ENCODE measurements at places on chromosomes 5 and 9.

DNA sequence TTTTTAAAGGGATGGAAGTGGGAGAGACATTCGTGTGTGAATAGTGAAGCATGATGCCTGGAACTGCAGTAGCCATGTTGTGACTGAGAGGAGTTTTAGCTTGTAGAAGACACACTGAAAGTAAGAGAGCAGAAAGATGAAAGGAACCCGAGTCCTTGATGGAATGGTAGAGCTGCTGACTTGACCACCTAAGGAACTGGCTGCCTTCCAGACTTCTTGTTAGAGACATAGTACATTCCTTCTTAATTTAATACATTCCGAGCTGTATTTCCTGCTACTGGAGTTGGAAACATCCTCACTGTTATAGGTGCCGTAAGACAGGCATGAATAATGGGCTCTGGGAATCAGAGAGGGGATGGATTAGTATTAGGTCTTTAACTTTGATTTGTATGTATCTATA is 7.4 kb downstream of the CER1 start:
- no peak for DNase-seq

GRCh38 chr9:37413311-37413710 is 9.2 kb upstream of the GRHPR start:
- no peak for DNase-seq

DNA sequence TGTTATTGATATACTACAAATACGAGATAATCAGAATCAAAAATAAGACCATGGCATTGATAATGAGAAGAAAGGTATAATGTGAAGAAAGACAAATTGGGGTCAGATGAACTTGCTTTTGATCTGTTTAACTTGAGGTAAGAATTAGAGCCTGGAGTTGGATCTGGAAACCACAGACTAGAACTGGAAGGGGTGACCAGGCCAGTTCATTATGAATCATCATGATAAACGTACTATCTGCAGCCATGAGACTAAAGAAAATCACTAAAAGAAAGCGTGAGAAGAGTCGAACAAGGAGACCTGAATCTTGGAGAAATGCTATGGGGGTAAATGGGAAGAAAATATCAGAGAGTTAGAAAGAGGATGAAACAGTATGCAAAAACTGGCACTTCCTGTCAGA is 967.5 kb downstream of the NR2F1-AS1 start:
- no peak for DNase-seq

- no peak for DNase-seq
Measured at GRCh38 chr5:128596071-128596470, 58.0 kb upstream of the FBN2 start.

DNA sequence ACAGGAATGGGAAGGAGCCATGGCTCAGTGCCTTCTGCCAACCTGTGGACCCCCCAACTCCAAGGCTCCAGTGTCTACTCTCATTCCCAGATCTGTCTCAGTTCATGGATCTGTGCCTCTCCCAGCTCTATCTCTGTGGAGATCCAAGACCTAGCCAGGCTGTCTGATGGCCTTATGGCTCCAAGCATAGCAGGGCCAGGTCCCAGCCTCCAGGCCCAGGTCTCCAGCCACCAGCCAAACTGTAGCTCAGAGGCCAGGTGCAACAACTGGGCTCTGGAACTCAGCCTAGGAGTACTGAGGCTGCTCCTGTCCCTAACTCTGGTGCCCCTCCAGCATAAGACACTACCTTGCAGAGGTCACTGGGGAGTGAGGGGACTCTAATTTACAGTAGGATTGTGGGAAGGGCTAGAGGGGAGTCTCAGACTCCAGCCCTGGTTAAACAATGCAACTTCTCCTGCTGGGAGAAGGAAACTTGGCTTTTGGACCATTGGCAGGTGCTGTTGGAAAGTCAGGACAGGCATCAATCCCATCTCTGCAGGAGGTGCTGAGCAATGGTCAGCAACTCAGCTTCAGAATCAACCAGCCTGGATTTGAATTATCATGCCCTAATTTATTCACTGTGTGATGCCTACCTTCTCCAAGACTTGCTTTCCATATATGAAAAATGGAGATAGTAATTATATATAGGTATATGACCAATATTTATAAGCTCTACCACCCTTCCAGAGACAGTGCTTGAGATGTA is 63.0 kb downstream of the PCDH1 start:
- DNase-seq, result no peak

DNA sequence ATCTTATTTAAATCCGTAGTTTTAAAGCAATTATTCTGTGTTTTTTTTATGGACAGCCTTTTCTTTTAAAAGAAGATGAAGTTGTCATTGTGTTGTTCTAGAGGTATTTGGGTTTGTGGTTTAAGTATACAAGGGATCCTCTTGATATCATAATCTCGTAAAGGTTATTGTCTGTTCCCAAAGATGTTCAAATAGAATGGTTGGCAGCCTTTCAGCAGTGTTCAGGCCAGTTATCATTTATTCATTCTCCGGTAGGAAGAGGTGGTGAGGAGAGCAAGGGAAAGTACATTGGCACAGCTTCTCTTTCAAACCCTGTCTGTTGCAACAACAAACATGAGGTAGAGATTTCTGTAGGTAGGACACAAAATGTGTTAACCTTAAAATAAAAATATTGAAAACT is 147.0 kb downstream of the FOCAD start:
- no peak for DNase-seq

DNA sequence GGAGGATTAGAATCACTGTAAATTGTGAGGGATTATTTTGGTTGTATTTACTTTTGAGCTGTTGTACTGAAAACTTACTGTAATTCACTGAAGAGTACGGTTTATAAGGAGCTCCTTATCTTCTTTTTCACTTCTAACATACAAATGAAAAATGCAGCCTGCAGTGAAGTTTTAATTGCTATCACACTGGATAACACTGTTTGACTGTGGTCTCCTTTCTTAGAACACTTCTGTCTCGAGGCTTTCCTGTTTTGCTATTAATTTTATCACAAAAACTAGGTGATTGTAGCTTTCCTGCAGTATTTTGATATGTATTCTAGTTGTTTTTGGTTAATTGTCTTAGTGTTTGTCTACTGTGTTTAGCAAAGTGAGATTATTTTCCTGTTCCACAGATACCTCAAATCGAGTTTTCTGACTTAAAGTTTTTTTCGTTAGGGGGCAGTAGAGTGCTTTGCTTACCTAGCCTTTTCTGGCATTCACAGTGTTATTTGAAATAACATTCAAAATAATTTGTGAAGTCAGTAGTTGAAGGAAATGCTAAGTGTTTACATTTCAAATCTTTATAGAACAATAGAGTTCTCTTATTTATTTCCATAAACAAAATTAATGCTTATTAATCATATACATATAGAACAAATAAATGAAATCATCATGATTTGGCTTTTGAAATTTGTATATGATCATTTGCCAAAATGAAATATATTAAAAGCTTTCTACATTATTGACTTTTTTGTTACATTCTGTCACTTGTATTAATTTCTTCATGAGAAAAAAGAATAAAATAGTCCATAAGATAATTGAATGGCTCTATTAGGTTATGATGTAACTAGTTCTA is 52.9 kb downstream of the COMMD10 start:
- DNase-seq, result no peak

DNA sequence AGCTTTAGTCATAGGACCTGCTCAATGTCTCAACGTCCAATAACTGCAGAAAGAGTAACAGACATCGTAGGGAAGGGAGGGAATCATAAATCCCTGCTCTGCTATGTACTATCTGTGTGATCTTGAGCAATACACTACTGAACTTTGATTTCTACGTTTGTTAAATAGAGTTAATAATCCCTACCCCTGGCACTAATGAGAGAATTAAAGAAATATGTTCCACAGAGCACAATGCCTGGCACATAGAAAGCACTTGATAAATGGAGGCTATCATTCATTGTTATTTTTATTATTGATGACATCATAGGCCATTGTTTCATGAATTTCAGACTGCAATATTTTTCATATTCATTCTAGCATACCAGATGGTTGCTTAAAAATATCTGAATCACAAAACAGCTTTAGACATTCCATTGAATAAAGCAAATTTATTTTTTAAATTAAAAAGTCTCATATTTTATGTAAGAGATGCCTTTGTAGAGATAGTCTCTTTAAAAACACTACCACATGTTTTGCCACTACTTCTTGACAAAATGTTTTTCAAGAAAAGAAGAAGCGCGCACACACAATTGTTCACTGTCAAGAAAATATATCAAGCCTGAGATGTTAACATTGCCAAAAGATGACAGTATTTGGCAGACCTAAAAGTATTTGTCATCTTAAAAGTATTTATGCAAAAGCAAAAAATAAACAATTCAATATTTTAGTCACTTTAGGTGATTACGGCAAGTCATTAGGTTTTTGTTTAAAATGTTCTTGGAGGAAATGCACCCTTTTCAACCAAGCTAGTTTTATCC is 108.5 kb downstream of the EBF1 start:
- DNase-seq, result no peak

- no peak for DNase-seq
Measured at GRCh38 chr5:135208903-135209721, 175.1 kb upstream of the PITX1 start.

All from stimulated activated naive CD4-positive, alpha-beta T cell (primary cell).